Gastrocnemius medialis (tissue), 4 donors: ENCODE measurements at places on chromosomes 4 and X.

GRCh38 chr4:87209696-87210095 is 10.7 kb downstream of the KLHL8 start:
- DNase-seq, result no peak

DNA sequence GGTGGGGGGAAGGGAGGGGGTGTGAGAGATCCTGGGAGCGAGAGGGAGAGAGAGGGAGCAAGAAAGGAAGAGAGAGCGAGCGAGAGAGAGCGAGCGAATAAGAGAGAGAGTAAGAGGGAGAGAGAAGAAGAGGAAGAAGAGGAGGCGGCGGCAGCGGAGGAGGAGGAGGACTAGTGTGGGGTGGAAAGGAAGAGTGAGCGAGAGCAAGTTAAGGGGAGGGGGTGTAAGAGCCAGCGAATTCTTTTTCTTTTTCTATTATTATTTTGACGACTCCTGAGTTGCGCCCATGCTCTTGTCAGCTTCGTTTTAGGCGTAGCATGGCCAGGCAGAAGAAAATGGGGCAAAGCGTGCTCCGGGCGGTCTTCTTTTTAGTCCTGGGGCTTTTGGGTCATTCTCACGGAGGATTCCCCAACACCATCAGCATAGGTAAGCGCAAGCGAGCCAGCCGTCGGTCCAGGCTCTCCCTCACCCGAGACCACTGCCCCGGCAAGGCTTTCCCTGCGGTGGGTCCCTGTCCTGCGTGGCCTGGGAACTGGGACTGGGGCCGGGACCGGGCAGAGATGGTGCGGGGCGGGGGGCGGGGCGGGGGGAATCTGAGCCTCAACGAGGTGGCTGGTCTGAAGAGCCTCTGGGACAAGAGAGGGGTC is at the start of gene GRIA3:
GRIA3 (plus strand) TSS at position 60 of the 647 bp plus-strand sequence; CDS start at position 318, 258 bp downstream.
- DNase-seq, result no peak

- no peak for DNase-seq
Measured at GRCh38 chrX:17242470-17242869, 132.5 kb upstream of the NHS start.

DNA sequence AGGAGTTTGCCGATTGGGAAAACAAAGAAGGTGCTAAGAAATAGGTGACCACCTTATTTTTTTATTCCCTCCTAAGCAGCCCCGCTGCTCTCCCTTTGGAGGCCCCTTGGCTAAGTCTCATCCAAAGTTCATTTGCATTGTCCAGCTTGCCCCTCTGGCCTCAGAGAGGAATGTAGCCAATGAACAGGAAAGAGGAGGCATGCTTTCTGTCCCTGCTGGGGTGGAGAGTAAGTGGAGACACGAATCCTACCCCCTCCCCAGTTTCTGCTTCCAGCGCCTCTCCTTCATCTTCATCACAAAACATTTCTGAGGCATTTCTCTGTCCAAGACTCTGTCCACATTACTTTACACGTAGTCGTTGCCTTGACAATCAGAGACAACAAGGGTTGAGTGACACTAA is 38.7 kb downstream of the NLGN3 start:
- DNase-seq, result no peak

GRCh38 chrX:31609130-31609529 is 537.3 kb upstream of the FTHL17 start:
- DNase-seq, result no peak

- peak; percentile 87 for DNase-seq
Measured at GRCh38 chr4:184472614-184473498, 1.5 kb downstream of the IRF2 start.

DNA sequence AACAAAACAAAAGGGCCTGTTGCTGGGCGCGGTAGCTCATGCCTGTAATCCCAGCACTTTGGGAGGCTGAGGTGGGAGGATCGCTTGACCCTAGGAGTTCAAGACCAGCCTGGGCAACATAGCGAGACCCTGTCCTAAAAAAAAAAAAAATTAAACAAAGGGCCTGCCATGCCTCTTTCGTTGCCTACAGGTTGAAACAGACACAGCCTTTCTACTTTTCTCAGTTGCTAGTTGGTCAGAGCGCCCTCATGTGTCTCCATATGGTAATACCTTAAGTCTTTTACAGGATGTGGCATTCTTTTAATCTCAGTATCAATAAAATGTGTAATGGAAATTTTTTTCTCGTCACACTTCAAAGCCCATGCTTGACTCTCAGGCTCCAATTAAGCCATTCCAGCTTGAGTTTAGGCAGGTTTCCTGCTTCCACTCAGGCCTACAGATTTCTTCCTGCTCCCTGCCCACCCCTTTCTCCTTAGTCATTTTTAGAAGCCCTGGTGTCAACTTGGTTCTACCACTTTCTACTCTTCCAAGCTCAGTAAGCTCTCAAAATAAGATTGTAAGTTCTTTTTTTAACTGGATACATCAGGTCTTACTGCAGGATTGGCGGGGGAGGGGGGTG is 4.6 kb upstream of the SOWAHD start:
- DNase-seq, result no peak

DNA sequence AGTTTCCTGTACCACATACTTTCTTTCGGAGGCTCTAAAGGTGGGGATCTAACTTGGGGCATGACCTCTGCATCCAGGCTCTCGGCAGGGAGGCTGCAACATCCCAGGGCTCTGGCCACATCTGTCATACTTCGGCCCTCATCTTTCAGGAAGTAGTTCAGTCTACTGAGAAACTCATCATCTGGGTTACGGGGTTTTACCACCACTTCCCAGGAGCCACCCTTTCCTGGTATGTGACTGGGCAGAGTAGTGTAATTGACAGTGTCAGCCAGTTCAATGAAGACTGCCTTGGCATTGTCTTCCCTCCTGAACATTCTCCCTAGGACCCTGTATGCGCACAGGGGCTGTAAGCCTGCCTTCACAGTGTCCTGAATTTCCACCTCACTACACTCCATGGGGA is 2.8 kb downstream of the PNMA5 start:
- DNase-seq, result no peak

DNA sequence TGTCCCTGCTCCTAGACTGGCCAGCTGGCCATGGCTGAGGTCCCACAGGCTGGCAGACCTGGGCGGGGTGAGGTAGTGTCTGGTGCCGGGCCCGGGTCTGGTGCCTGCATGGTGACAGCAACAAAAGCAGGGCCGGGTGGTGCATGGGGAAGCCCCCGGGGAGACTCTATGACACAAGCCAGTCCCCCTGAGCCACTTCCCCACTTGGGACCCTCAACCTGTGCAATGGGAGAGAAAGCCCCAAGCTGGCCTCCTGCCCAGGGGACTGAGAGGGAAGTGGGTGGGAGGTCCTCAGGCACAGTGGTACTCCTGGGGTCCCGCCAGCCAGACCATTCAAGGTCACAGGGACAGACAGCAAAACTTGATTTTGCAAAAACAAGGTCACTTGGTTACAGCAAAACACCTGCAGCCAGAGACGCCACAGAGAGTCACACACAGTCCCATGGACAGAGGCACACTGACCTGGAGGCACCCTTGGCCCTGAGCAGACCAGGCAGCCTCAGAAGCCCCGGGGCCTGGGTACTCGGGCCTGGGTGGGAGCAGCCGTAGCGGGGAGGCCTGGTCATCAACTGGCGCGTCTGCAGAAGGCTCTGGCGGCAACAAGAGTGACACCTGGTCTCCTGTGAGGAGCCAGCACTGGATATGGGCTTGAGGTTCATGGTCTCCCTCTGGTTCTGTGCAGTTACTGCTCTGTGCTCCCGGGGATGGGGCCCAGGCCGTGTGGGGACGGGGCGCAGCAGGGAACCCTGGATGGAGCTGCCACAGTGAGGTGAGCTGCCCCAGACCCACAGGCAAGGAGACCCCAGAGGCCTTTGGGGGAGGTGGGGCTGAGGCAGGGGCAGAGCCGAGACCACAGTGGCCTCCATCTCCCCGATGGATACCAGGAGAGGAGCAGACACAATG is 60.6 kb downstream of the HTRA3 start:
- DNase-seq, result peak; percentile 63

DNA sequence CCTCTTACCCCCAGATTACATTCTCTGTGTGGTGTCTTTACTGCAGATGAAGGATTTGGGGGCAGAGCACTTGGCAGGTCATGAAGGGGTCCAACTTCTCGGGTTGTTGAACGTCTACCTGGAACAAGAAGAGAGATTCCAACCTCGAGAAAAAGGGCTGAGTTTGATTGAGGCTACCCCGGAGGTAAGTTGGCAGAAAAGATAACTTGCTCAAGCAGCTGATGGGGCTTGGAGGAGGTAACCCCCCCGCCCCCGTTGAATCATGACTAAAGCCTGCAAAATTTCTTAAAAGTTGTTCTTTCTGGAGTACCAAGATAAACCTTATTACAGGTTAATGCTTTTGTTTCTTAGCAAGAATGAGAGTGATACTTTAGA is 1.5 kb downstream of the CCNG2 start:
- DNase-seq, result no peak

- DNase-seq, result no peak
Measured at GRCh38 chrX:103356858-103357257, 552 bp downstream of the TCEAL9 start.

DNA sequence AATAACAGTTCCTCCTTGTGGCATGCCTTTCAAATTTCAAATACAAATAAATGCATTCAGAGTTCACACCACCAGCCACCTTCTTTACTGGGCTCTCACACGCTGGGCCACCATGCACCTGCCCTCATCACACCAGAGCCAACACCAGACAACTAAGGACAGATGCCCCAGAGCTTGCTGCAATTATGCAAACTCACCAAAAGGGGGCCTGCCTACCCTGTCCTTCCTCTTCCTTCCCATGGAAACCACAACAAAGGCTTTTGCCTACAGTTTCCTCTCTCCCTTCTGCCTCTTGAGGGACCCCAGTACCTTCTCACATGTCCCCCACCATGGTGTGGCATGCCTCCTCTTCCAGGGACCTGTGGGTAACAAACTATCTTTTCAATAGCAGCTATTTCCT is 1333.9 kb upstream of the TENM3 start:
- no peak for DNase-seq

- DNase-seq, result no peak
Measured at GRCh38 chr4:30385650-30386049, 334.5 kb upstream of the PCDH7 start.

DNA sequence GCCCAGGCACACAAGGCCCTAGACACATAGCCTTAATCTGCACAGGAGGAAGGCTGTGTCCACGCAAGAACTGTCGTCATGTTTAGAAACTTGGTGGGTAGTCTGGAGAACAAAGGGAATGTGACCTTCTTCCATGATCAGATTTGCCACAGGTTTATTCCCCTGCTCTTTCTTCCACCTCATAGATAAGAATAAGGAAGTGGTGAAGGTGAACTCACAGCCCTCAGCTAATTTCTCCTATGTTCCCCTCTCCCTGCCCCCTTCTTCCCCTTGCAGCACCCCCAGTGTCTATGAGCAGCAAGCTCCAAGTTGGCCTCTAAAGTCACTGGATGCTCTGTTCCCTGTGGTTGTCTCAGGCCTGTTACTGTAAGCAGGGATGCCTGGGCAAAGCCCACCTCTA is 39.8 kb upstream of the LAS1L start:
- DNase-seq, result no peak

GRCh38 chr4:80840396-80840795 is 190.1 kb upstream of the BMP3 start:
- no peak for DNase-seq

GRCh38 chr4:68995292-68995691 is 43.7 kb upstream of the UGT2A3 start:
- DNase-seq, result no peak

DNA sequence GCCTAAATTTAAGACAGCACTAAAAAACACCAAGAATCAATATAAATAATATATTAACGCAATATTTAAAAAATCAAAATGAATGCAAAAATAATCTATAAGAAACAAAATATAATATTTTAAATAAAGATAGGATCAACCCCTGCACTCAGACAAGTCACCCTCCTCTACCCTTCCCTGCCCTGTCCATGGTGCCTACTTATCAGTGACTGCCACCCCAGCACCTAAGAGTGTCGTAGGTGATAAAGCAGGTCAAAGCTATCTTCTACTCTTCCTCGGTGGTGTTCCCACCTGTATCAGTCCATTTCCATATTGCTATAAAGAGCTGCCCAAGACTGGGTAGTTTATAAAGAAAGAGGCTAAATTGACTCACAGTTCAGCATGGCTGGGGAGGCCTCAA is 251.9 kb downstream of the STIM2 start:
- DNase-seq, result no peak

- DNase-seq, result no peak
Measured at GRCh38 chr4:76007089-76007862, at the start of gene CXCL9. Gene CXCL9 (minus strand): TSS chr4:76007509. CDS start chr4:76007449, 60 bp downstream.

GRCh38 chr4:4539481-4539880 is 2.4 kb downstream of the STX18 start:
- DNase-seq, result no peak

- no peak for DNase-seq
Measured at GRCh38 chr4:173509036-173510001, 20.7 kb downstream of the HAND2 start.

DNA sequence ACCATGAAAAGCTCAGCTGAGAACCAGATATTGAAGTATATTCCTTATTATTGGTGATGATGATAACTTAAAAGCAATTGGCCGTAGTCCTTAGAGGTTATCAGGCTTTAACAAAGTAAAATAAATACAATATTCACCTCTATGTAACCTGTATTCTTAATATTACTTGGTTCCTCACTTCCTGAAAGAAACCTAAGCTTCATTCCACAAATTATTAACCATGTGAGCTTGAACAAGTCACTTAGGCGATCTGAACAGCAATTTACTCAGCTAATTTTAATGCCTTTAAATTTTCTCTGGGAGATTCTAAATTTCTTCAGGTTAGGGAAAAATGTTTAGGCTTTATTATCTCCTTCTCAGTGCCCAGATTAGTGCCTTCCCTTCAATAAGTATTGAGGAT is 69.2 kb downstream of the CLDN22 start:
- DNase-seq, result no peak

DNA sequence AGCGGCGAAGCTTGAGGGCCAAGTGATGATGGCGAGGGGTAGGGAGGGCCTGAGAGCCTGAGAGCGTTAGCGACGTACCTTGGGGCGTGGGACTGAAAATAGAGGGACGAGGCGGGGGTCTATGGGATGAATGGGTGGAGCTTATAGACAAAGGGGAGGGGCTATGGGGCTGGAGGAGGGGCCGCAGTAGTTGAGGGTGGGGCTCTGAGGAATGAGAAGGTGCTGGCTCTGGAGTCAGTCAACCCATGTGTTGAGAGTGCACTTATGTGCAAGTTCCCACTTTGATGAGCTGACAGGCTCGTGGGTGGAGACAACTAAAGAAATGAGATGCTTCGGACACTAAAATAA is 488 bp downstream of the TBC1D25 start:
- DNase-seq, result no peak

GRCh38 chr4:26670903-26671537 is 87.1 kb downstream of the TBC1D19 start:
- DNase-seq, result no peak

GRCh38 chr4:138916763-138917162 is 98.8 kb upstream of the NOCT start:
- DNase-seq, result no peak

GRCh38 chr4:129403848-129404247 is 307.9 kb downstream of the C4orf33 start:
- no peak for DNase-seq

GRCh38 chr4:75699299-75699698 is 25.1 kb upstream of the USO1 start:
- no peak for DNase-seq
